Stimulated activated CD4-positive, alpha-beta T cell treated with anti-CD3 and anti-CD28 coated beads, Interleukin-12 subunit alpha, Interleukin-12 subunit beta, amount 100 ng/mL, for 48 hours (primary cell): ENCODE measurements at places on chromosomes 5 and 9.

- no peak for DNase-seq
Measured at GRCh38 chr9:94903961-94904421, 177.5 kb downstream of the AOPEP start.

GRCh38 chr5:39195198-39195826 lies 24.1 kb downstream of the FYB1 start:
- no peak for DNase-seq

- DNase-seq, result no peak
Measured at GRCh38 chr5:151097820-151098767, 17.3 kb upstream of the TNIP1 start.

DNA sequence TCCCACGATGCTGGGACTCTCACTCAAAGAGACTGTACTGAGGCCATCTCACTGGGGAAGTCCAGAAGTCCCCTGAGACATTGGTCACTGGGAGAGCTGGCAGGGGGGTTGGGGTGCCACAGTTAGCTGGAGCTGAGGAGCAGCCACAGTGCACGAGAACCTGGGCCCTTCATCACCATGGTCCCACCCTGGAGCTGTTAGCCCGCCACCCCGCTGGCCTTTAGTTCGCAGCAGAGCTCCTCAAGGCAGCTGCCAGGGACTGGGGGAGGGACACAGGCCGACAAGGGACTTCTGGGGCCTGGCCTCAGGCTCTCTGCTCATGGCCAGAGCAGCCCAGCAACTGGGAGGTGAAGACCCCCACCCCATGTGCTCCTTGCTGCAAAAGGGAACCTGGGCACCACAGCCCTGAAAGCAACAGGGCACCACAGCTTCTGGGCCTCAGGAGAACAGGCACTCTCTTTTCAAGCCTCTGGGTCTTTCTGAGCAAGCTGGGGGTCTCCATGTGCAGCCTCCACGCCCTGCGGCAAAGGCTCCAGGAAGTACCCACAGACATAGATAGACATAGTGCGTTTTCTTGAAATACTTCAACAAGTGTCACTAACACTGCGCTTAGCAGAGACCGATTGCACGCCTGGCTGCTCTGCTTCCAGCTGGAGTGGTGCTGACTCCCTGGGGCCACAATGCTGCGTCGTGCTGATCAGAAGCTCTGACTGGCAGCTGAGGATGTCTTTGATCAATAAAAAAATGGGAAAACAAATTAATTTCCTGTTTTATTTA lies 46.0 kb downstream of the VAV2 start:
- DNase-seq, result no peak

DNA sequence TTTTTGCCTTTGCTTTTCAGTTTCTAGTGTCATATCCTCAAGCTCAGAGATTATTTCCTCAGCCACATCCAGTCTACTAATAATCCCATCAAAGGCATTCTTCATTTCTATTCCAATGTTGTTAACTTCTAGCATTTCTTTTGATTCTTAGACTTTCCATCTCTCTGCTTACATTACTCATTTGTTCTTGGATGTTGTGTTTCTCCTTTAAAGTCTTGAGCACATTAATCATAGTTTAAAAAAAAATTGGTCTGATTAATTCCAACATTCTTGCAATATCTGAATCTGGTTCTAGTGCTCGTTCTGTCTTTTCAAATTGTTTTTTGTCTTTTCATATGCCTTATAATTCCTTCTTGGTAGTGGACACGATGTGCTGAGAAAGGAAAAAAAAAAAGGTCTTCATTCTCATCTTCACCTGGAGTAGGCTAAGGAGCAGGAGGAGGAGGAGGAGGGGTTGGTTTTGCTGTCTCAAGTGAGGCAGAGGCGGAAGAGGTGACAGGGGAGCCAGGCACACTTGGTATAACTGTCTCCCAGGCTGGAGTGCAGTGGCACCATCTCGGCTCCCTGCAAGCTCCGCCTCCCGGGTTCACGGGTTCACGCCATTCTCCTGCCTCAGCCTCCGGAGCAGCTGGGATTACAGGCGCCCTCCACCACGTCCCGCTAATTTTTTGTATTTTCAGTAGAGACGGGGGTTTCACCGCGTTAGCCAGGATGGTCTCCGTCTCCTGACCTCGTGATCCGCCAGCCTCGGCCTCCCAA lies 16.3 kb downstream of the PRXL2C start:
- no peak for DNase-seq

DNA sequence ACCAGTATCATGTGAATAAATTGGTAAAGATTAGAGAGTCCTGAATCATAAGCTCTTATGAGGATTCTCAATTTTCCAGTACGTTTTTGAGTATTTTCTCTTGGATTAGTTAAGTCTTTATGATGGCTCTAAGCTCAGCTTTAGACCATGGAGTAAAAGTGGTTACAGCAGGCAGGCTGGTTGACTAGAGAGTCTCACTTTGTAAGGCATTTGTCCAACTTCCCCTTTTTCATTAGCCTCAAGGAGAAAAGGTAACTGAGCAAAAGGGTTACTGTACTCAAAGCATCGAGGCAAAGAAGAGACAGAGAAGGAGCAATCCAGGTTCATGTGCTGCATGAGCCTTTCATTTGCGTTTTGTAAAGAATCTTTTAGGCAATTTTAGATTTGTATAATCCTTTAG lies 8.5 kb downstream of the NOP16 start:
- DNase-seq, result no peak

DNA sequence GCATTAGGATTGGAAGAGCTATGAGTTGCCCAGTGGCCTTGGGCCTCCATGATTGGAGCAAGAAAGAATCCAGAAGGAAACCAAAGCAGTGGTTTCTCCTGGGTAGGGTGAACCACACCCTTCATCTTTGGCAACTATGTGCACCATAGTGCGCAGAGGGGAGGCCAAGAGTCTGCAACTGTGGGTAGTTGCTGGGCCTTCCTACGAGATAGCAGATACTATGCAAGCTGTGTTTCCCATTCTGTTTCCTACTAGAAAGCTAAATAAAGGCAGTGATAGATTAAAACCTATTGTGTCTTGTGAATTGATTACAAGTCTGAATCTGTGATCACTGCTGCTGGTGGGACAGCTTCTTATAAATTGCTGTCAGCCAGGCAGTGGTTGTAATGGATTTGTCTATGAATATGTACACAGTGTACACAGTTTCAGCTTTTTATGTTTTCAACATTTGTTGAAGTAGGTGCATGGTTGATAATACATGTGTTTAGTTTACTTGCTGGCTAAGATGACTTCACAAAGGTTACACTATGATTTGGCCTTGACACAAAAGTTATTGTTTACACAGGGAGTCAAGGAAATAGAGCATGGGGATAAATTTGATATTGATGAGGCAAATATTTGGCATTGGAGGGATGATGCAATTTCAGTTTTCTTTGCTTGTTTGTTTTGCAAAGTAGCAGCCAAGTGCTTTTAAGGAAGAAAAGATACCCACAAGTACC lies 23.7 kb upstream of the PDE8B start:
- DNase-seq, result no peak

- DNase-seq, result no peak
Measured at GRCh38 chr9:75128535-75128934, 40.2 kb downstream of the OSTF1 start.

GRCh38 chr9:21078702-21079101 lies 960 bp upstream of the IFNB1 start:
- no peak for DNase-seq

DNA sequence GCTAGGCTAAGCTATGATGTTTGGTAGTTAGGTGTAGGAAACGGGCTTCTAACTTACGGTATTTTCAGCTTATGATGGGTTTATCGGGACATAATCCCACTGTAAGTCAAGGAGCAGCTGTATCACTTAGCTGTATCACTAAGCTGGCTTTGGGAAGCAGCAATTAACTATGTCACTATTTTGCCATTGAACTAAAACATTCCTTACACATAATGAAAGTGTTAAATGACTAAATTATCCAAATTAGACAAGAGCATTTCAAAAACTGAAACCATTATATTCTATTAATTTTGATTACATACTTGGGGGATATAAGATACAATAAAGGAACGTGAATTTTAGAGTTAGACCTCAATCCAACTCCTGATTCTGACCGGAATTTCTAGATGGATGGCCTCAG lies 188.3 kb downstream of the AGTPBP1 start:
- DNase-seq, result no peak

DNA sequence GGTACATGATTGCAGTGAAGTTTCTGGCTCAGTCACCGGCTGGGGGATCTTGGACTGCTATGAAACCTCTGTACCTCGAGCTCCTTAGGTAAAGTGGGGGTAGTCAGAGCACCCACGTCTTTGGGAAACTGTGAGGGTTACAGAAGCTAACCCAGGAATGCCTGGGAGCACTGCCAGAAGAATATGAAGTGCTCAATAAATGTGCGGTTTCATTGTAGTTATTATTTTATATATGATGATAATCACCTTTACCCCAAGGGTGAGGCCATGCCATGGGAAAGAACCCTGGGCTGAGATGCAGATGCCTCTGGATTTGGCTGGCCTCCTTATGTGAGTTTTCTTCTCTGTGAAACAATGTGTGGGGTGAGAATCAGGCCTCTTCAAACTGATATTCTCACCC lies 3.7 kb downstream of the NPR3 start:
- no peak for DNase-seq

DNA sequence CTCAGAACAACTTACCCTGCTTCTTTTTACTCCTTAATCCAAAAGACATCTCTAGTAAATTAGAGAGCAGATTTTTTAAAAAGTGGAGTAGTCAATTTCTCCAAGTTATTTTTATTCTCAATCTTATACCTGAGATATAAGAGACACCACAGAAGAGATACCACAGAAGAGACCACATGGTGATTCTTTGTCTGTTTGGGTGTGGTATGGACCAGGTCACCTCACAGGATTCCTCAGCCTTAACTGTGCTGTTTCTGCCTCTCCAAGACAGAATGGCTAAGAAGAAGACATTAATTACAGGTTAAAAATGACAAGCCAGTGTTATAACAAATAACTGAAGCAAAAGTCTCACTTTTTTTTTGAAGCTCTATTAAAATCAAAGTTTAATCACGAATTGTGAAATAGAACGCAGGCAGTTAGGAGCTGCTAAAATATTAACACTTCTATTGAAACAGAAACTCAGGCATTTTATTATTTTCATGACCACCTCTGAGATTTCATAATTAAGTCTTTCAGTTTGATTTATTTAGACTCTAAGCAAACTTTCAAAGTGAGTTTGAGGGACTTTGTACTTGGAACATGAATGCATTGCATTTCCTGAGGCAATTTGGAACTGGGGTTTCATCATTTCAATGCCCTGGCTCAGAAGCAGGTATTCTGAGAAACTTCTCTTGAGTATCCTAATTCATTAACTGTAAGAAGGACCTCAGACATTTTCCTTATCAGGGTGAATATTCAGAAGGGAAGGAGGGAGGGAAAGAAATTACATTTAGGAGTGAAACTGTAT lies 280.7 kb downstream of the KCTD16 start:
- DNase-seq, result no peak

DNA sequence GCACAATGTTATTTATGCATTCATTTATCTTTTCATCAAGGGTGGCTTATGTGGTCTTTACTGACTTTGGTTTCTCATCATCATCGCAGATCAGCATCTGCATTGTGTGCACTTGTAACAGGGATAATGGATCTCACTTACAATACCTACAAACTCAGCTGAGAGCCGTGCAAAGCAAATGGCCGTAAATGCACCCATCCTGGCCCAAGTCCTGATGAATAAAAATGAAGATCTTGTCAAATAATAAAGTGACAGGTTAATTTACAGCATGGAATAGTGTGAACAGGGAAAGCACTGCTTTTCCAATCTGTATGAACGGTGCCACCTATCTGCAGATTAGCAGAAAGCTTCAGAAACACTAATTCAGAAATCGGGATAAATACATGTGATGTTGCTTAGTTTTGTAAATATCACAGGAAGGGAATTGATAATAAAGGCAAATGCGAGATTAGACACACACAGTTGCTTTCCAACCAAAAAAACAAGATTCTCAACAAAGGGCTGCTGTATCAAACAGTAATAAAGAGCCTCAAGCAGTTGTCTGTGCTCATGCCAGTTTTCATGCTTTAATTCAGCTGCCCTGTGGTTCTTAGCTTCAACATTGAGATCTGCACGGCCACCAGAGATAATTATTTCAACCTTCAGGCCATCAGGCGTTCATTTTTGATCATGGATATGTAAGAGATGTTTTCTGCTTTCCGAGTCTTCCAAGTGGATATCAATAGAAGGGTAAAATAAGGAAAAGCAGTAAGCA lies 153.4 kb upstream of the POU5F2 start:
- no peak for DNase-seq

DNA sequence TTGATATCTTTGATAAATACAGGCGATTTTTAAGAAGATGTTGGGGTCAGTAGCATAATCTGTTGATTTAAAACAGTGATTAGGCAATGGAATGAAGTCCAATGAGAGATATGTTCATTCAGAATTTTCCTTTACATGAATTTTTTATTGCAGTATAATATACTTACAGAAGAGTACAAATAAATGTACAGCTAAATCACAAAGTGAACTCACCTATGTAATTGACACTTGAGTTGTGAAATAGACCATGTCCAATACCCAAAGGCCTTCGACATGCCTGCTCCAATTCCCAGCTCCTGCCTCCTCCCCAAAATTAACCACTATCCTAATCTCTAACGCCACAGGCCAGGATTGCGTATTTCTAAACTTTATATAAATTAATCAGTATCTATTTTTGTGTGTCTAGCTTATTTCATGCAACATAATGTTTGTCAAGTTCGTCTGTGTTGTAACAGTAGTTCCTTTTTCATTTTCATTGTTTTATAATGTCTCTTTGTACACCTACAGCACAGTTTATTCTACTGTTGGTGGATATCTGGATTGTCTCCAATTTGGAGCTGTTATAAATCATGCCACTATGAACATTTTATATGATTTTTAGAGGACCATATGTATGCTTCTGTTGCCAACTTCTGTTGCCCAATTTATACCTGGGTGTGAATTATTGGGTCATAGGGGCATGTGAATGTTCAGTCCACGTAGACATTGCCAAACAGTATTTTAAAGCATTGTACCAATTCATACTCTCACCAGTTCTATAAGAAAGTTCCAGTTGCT lies 208.3 kb downstream of the TLE1 start:
- no peak for DNase-seq

GRCh38 chr9:105296445-105296844 lies 52.0 kb downstream of the SLC44A1 start:
- DNase-seq, result no peak

DNA sequence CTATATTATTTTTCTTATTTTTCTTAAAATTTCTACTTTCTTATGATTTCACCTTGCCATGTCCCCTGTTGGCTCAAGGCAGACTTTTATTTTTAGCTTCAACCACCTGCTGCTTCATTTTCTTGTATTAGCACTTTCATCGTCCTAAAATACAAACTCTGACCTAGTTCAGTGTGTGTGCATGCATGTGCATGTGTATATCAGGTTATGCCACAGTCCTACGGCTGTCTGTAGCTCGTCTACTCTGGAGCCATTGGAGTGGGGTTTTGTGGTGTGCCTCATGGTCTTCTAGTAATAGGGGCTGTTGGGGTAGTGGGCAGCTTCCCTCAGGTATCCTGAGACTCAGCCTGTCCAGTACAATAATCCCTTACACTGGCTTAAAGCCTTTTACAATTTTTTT lies 13.4 kb upstream of the SPINK1 start:
- no peak for DNase-seq
